ENCODE measurements at places on chromosomes 11 and 22.

GRCh38 chr11:59678813-59679165, 10.0 kb upstream of the PATL1 start:
- no peak for DNase-seq

DNA sequence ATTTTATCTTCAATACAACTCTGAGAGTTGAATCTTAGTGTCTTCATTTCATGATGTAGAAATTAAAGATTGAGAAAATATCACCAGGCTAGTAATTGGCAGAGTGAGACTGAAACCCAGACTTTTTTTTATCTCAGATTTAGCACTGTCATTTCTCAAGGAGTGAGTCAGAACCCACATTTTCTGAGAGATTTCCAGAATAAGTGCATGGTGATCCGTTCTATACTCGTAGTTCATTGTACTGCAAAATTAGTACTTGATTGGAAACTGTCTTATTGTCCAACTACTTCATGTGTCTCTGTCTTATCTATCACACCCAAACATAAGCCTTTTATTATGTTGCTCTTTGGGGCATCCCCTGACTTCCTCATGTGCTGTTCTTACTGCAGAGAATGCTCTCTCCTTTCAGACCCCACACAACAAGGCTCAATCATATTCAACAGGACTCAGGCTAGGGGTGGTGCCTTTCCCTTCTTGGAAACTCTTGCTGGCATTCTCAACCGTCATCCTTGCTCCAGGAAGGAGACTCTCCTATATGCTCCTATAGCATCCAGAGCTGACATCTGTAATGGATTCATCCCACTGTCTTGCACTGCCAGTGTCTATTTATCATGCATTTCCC, 76.7 kb upstream of the BLID start:
- DNase-seq: no peak

DNA sequence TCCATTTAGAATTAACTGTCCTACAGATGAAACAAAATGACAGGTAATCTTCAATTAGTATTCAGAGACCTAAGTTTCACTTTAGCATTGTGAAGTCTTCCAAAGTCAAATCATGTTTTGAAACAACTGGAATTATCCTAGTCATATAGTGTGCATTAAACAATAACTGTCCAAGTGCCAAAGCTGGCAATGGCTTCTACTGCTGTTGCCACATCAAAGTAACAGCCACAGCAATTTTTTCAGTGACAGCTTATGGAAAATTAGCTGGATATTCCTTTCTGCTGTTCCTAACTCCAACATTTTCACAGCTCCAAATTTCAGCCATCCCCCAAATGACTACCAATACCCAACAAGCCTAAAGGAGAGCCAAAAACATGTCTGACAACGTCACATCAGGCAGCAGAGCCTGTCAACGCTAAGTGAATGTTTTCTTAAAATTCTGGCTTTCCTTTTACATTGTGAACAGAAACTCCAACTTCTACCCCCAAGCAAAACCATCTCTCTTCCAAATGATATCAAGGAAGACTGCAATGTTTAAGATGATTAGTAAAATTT, 45.3 kb upstream of the CCDC34 start:
- DNase-seq: no peak

GRCh38 chr11:22780952-22781593, 48.5 kb downstream of the SVIP start:
- peak; percentile 6 for DNase-seq

DNA sequence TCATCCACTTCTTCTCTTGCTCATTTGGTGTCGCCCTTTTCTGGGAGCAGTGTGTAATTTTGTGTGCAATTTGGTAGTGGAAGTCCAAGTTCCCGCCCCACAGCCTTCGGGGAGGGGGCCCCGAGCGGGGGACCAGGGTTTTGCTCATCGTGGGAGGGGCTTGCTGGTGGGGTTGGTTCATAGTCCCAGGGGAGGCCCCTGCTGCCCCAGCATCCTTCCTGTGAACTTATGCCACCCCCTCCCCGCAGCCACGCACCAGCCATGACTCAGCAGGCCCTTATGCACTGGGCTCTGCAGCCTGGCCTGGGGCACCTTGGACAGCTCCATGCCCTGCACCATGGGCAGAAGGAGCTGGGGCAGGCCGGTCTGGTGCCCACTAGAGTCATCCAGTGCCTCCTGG, 1183.6 kb downstream of the BRD1 start:
- DNase-seq: no peak

- no peak for DNase-seq
Observed at GRCh38 chr22:17114898-17115235, 6.3 kb downstream of the TMEM121B start.

DNA sequence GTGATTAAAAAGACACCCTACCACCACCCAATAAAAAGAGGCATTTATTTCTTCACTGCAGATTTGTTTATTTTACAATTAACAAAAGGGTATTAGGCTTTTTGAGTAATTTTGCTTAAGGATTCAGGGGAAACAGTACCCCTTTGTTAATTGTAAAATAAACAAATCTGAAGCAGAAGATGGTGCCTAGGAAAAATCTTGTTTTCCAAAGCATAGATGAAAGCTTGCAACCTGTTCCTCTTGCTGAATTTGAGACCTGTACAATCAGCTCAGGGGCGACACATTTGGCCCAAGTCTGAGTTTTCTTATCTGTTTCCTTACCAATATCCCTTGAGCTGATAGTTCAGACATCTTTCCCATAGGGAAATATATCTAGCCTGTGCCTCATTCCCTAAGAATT, 171.9 kb downstream of the GRIA4 start:
- DNase-seq: no peak

DNA sequence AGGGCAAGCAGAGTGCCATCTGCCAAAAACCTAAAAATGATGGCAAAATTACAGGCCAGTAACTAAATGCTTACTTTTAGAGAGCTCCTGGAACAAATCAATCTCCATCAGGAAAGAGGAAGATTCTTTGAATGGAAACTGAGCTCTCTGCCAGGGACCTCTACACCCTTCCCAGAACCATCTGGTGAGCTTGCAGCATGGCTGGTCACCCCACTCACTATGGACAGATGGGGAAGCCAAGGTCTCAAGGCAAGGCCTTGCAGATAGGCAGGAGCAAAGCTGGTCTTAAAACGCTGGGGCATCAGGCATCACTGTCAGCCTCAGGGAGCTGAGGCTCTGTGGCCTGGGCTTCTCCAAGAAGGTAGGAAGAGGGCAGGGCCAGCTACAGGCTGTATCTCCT, 36.2 kb downstream of the SERGEF start:
- no peak for DNase-seq

- no peak for DNase-seq
Observed at GRCh38 chr11:56049487-56049886, 22.0 kb downstream of the OR5AS1 start.
